ENCODE measurements at places on chromosomes 7 and 10.
A peak's percentile ranks its signal among the peaks of the same experiment; 100 is the strongest.

DNA sequence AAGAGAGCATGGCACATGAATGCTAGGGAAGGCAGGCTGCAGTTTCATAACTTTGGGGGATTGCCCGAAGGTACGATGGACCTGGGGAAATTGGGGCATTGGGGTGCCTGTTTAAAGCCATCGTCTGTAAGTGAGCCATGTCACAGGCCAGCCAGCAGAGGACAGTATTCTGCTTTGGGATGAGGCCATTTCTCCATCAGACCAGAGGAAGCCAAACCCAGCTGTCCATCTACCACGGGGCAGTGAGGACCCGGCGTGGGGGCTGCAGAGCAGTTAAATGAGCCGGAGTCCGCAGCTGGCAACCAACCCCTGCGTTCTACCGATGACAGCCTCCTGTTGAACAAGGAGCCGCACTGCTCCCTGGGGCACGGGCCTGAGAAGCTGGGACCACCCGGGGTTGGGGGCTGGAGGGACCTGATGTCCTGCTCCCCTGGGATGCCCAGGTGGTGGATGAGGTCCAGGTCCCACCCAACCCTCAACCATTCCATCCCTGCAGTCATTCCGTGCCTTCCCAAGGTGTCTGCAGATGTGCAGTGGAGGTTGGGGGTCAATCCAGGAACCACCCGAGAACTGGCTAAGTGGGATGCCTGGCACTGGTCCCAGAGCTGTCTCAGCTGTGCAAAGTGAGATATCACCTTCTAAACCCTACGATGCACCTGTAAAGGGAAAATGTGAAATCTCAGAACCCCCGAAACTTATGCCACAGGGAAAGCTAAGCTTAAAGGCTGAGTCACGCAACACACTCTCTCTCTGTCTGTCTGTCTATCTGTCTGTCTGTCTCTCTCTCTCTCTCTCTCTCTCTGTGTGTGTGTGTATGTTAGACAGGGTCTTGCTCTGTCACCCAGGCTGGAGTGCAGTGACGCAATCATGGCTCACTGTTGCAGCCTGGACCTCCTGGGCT lies 12.1 kb upstream of the RHBDD2 start:
- no peaks in the 10 kb centered on the region for H3K27me3 ChIP-seq
- H3K27ac ChIP-seq, result no peak overlapping the region
- H3K4me3 ChIP-seq, result no peak overlapping the region
- no peaks in the 10 kb centered on the region for H3K4me1 ChIP-seq

- no peaks in the 10 kb centered on the region for H3K27me3 ChIP-seq
- no peak overlapping the region for H3K4me3 ChIP-seq
- H3K27ac ChIP-seq, result no peak overlapping the region
- H3K36me3 ChIP-seq, result no peaks in the 10 kb centered on the region
- DNase-seq, result no peak
These were observed 114.9 kb downstream of the BUB3 start for GRCh38 chr10:123269017-123269552.

DNA sequence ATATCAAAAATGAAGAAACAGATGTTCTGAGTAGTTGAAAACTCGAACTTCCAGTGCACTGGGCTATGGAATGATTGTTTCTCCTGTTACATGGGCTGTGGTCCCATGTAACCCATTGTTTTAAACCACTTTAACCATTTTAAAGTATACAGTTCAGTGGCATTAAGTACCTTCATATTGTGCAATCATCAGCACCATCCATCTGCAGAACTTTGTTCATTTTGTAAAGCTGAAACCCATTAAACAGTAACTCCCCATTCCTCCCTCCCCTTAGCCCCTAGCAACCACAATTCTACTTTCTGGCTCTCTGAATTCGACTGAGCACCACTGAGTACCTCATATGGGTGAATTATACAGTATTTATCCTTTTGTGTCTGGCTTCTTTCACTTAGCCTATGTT lies 217.4 kb downstream of the LRMDA start:
- no peak overlapping the region for H3K27ac ChIP-seq
- no peaks in the 10 kb centered on the region for H3K27me3 ChIP-seq
- no peak overlapping the region for H3K4me3 ChIP-seq
- no peak for DNase-seq

- no peaks in the 10 kb centered on the region for H3K27me3 ChIP-seq
- no peak overlapping the region for H3K27ac ChIP-seq
- H3K4me3 ChIP-seq, result no peak overlapping the region
- no peak for DNase-seq
- 0 out of 2 replicates have a peak, but pooled peaks cover 1% of the 10 kb centered on the region for H3K4me1 ChIP-seq
These were observed 40.3 kb downstream of the NRCAM start for GRCh38 chr7:108415821-108416536.

DNA sequence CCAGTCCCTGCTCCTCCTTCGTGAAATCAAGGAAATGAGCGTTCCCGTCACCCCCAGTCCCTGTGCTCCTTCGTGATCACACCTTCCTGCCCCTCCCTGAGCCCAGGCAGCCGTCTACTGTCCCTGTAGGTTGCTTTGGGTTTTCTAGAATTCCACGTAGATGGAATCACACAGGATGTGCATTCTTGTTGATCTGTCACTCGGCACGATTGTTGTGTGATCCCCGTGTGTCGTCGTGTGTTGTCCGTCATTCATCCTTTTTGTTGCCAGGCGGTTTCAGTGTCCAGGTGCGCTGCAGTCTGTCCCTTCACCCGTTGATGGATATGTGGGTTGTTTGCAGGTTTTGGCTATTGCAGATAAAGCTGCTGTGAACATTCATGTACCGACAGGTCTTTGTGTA lies 9.4 kb downstream of the MTG1 start:
- H3K27me3 ChIP-seq, result no peaks in the 10 kb centered on the region
- peaks cover 23% of the 10 kb centered on the region for H3K36me3 ChIP-seq

GRCh38 chr7:27295236-27295635 lies 52.6 kb downstream of the EVX1 start:
- H3K27me3 ChIP-seq, result no peaks in the 10 kb centered on the region
- H3K27ac ChIP-seq, result no peak overlapping the region
- no peak overlapping the region for H3K4me3 ChIP-seq
- no peaks in the 10 kb centered on the region for H3K4me1 ChIP-seq

GRCh38 chr10:101087965-101088364 lies 26.2 kb downstream of the KAZALD1 start:
- H3K36me3 ChIP-seq, result no peaks in the 10 kb centered on the region
- no peak overlapping the region for H3K4me3 ChIP-seq
- H3K4me1 ChIP-seq, result no peaks in the 10 kb centered on the region
- H3K27ac ChIP-seq, result no peak overlapping the region
- no peak for DNase-seq

GRCh38 chr10:4285121-4285520 lies 500.1 kb upstream of the KLF6 start:
- H3K4me3 ChIP-seq, result no peak overlapping the region
- H3K4me1 ChIP-seq, result no peaks in the 10 kb centered on the region
- no peak for DNase-seq
- no peaks in the 10 kb centered on the region for H3K27me3 ChIP-seq

- DNase-seq, result no peak
- no peaks in the 10 kb centered on the region for H3K4me1 ChIP-seq
- no peak overlapping the region for H3K4me3 ChIP-seq
- H3K27me3 ChIP-seq, result no peaks in the 10 kb centered on the region
- no peaks in the 10 kb centered on the region for H3K36me3 ChIP-seq
These were observed 451.5 kb upstream of the SEMA3D start for GRCh38 chr7:85638394-85638793.

GRCh38 chr7:115476671-115477181 lies 553.8 kb downstream of the TFEC start:
- no peaks in the 10 kb centered on the region for H3K27me3 ChIP-seq
- H3K36me3 ChIP-seq, result no peaks in the 10 kb centered on the region
- H3K4me1 ChIP-seq, result peaks cover 2% of the 10 kb centered on the region
- peak overlapping the region; percentile 59 for H3K4me3 ChIP-seq
- no peak overlapping the region for H3K27ac ChIP-seq

GRCh38 chr10:120161111-120161510 lies 268.6 kb downstream of the SEC23IP start:
- H3K27ac ChIP-seq, result no peak overlapping the region
- no peak for DNase-seq
- H3K4me3 ChIP-seq, result no peak overlapping the region
- H3K36me3 ChIP-seq, result no peaks in the 10 kb centered on the region
- no peaks in the 10 kb centered on the region for H3K4me1 ChIP-seq

DNA sequence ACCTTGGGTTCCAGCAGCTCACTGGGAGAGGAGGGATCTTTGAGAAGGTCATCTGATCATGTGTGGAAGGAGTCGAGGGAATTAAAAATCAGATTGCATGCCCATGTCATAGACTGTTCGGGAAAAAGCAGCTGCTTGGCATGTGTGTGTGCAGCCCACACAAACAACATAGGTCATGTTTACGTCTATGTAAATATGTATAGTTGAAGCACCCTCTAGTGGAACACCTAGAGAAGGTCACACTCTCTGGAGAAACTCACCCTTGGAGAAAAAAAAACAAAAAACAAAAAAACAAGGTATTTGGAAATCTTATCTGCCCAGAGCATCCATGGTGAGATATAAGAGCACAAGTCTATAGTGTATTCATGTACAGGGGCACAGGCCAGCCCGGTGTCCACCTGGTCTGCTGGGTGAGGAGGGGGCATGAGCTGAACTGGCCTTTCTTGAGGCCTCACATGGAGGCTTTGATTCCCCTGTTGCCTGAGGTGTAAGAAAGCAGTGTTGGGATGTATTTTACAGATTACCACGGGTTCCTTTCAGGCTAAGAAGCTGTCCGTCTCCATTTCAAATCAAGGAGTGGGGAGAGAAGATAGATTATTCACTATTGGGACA lies 98.0 kb downstream of the NPY start:
- peaks cover 5% of the 10 kb centered on the region for H3K4me1 ChIP-seq
- H3K27me3 ChIP-seq, result no peaks in the 10 kb centered on the region
- H3K4me3 ChIP-seq, result no peak overlapping the region
- H3K27ac ChIP-seq, result no peak overlapping the region

- no peaks in the 10 kb centered on the region for H3K27me3 ChIP-seq
- no peak overlapping the region for H3K4me3 ChIP-seq
- no peak overlapping the region for H3K27ac ChIP-seq
- no peaks in the 10 kb centered on the region for H3K36me3 ChIP-seq
- no peak for DNase-seq
These were observed 18.6 kb upstream of the ZNF32 start for GRCh38 chr10:43667317-43667731.

DNA sequence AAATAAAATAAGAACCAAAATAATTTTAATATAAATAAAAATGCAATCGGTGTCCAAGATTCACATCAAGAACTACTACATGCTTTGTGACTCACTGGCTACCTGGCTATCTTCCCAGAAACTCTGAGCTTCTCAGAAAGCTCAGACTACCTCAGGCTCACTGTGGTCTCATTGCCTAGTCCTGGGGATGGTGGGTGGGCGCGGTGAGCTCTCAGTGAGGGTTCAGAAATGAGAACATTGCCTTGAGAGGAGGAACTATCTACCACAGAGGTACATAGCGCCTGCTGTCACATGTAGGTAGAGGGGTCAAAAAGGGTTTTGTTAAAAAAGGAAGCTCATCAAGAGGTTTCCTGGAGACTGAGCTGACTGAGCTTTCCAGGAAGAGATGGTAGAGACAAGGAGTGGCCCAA lies 108.0 kb downstream of the WDFY4 start:
- no peak overlapping the region for H3K4me3 ChIP-seq
- H3K27ac ChIP-seq, result no peak overlapping the region
- no peaks in the 10 kb centered on the region for H3K4me1 ChIP-seq
- DNase-seq, result no peak
- no peaks in the 10 kb centered on the region for H3K36me3 ChIP-seq

GRCh38 chr7:132779164-132779563 lies 202.9 kb upstream of the PLXNA4 start:
- H3K27me3 ChIP-seq, result no peaks in the 10 kb centered on the region
- H3K4me3 ChIP-seq, result no peak overlapping the region
- H3K4me1 ChIP-seq, result no peaks in the 10 kb centered on the region
- H3K27ac ChIP-seq, result no peak overlapping the region
- H3K36me3 ChIP-seq, result no peaks in the 10 kb centered on the region

GRCh38 chr7:7221599-7222038 lies 39.3 kb downstream of the C1GALT1 start:
- no peaks in the 10 kb centered on the region for H3K4me1 ChIP-seq
- no peak for DNase-seq
- no peaks in the 10 kb centered on the region for H3K27me3 ChIP-seq
- peaks cover 3% of the 10 kb centered on the region for H3K36me3 ChIP-seq
- no peak overlapping the region for H3K27ac ChIP-seq

- H3K27me3 ChIP-seq, result peaks cover 15% of the 10 kb centered on the region
- peak within 1 kb of the TSS; percentile 85 for H3K4me3 ChIP-seq
- H3K4me1 ChIP-seq, result no peaks in the 10 kb centered on the region
- no peaks in the 10 kb centered on the region for H3K36me3 ChIP-seq
- DNase-seq, result peak; percentile 76
These were observed at the start of gene GPR158 for GRCh38 chr10:25174461-25175230. Gene GPR158, plus strand, starts transcription at chr10:25175001. Its CDS starts 420 bp downstream, at chr10:25175421.

GRCh38 chr7:158831738-158832091 lies 2.4 kb upstream of the ESYT2 start:
- H3K36me3 ChIP-seq, result no peaks in the 10 kb centered on the region
- H3K4me1 ChIP-seq, result no peaks in the 10 kb centered on the region
- H3K4me3 ChIP-seq, result no peak overlapping the region
- no peak overlapping the region for H3K27ac ChIP-seq
- H3K27me3 ChIP-seq, result no peaks in the 10 kb centered on the region

DNA sequence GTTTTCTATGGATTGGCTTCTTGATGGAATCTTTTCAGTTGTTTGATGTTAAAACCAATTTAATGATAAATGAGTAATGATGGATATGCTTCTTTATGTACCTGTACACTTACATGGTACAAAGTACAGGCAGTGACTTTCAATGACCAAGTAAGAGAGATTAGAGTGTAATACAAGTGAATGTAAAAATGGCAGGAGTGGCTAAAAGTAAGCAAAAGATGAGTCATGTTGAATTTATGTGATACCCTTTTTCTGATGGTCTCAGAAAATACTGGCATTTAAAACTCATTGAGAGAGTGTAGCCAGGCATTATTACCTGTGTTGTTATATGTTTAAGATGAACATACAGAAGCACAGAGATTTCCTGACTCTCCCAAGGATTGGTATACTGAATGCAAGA lies 97.1 kb downstream of the GPR85 start:
- no peak overlapping the region for H3K27ac ChIP-seq
- no peaks in the 10 kb centered on the region for H3K4me1 ChIP-seq
- no peaks in the 10 kb centered on the region for H3K36me3 ChIP-seq
- DNase-seq, result no peak
- no peak overlapping the region for H3K4me3 ChIP-seq

- DNase-seq, result no peak
- no peaks in the 10 kb centered on the region for H3K36me3 ChIP-seq
- no peak overlapping the region for H3K27ac ChIP-seq
- no peaks in the 10 kb centered on the region for H3K4me1 ChIP-seq
These were observed 319.2 kb downstream of the EXOC4 start for GRCh38 chr7:133572087-133572486.

DNA sequence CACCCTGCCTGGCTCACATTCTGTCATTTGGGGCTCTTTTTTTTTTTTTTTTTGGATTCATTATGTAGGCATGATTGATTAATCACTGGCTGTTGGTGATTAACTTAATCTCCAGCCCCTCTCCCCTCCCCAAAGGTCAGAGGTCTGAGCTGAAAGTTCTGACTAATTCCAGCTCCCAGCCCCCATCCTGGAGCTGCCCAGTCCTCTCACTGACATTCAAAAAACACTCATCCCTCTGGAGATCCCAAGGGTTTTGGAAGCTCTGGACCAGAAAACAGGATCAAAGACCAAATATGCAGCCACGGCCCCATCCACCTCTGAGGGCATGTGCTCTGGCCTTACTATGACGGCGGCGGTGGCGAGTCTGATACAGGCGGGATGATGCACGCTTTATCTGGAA lies 53.8 kb downstream of the RBM17 start:
- no peaks in the 10 kb centered on the region for H3K27me3 ChIP-seq
- H3K36me3 ChIP-seq, result no peaks in the 10 kb centered on the region
- H3K4me1 ChIP-seq, result peaks cover 9% of the 10 kb centered on the region
- DNase-seq, result no peak
- no peak overlapping the region for H3K4me3 ChIP-seq
- H3K27ac ChIP-seq, result no peak overlapping the region

Data from iPS DF 6.9 (cell line).